BJ (cell line): ENCODE measurements at places on chromosomes 2 and 18. TPM values are rescaled to one million over a fixed set of nuclear protein-coding genes. Genes with fewer than 3 reads are reported as not detected.

ALLC gene
- polyA plus RNA-seq = not detected in 2 replicates

MDH1B gene
- polyA plus RNA-seq = 0.39 and 0.76 TPM in 2 replicates

FAHD2A gene
- 31.2 and 44.1 TPM in 2 replicates for polyA plus RNA-seq

DHRS9 gene
- not detected in 2 replicates for polyA plus RNA-seq

DNA sequence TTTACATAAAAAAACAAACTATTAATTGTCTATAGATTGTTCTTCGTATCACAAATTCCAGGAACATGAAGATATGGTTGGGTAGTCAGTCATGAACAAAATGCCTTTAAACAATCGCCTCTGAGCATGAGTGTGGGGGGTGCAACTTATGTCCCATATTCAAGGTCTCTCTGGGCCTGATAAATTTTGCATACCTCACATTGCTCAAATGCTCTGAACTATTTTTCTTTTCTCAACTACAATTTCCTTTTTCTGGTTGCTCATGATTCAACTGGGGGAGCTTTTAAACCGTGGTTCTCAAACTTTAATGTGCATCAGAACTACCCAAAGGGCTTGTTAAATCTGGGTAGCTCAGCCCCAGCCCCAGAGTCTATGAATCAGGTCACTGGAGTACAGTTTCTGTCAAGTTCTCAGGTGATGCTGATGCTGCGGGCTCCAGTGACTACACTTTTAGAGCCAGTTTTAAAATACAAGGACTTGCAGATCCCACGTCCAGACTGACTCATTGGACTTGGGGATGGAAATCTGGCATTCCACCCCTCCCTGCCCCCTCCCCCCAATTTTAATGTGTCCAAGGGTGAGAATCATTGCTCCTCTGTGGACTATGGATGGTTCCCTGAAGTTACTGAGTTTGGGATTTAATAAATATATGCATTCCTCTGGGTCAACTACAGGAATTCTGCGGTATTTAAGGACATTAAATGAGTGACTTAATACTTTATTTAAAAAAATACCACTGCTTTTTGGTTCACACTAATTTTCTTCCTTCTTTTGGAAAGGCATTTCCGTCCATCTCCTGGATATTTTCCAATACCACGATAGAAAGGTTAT lies 1.5 kb upstream of the GPD2 start:
- no peak for DNase-seq

- DNase-seq = peak; percentile 72
Measured at GRCh38 chr2:72115110-72116080, 32.3 kb downstream of the CYP26B1 start.

- no peak for DNase-seq
Measured at GRCh38 chr2:122535960-122536505, 780.6 kb downstream of the TSN start.

GRCh38 chr18:22342625-22343024 lies 75.1 kb downstream of the CTAGE1 start:
- no peak for DNase-seq

GRCh38 chr2:54613794-54614257 lies 109.6 kb upstream of the EML6 start:
- no peak for DNase-seq

- DNase-seq = no peak
Measured at GRCh38 chr2:56123538-56123937, 60.3 kb upstream of the CCDC85A start.

DNA sequence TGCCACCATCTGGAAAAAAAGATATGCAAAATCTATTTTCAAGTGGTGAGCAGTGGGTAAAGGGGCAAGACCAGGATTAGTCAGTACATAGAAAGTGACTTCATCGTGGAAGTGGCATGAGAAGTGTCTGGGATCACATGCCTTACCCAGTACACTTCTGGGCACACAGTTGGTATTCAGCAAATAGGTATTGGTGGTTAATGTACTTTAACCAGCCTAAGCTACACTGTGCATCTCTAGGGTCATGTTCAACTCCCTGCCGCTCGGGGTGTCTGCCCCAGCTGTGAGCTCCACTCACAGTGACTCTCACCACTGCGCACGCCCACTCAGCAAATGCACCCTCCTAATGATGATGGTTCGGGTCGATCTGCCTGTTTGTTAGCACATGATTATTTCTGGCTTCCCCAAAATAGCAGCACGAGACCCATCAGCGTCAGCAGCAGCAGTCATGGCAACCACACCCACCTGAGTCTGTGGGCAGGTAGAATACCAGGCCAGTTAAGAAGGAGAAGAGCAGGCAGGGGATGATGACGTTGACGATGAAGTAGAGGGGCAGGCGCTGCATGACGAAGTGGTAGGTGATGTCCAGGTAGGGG lies 11.1 kb downstream of the CHRNA1 start:
- no peak for DNase-seq

- peak; percentile 75 for DNase-seq
Measured at GRCh38 chr2:216426166-216426777, 14.0 kb downstream of the SMARCAL1 start.
